ENCODE measurements at places on chromosomes 5 and 9.

DNA sequence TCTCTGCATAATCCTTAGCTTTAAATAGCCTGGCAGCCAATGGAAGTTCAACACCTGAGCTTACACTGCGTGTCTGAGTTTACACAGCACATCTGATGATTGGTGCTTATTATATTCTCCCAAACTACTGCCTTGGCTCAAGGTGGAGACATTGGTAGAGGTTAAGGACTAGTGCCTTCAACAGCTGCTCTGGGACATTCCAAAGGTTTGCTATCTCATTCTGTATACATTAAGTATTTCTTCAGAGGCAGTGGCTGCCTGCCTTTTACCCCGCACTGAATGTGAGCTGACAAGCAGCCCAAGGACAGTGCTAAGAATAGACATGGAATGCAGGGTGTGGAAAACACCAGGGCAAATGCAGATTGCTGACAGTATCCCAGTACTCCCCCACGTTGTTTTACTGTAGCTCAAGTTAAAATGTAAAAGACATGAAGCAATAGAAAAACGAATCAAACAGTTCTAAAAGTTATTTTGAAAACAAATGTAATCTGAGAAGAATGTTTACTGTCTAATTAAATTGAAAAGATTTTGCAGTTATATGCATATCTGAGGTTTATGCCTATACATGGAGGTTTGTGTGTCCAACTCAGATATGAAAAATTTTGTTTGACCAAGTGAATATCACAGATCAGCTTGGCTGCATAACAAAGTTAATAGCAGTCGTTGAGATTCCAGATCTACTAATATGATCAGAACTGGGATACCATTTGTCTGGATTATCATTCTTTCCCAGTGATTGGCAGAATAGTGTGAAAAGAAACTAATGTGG, 1.8 kb downstream of the HSPB3 start:
- peak; percentile 45 for DNase-seq

DNA sequence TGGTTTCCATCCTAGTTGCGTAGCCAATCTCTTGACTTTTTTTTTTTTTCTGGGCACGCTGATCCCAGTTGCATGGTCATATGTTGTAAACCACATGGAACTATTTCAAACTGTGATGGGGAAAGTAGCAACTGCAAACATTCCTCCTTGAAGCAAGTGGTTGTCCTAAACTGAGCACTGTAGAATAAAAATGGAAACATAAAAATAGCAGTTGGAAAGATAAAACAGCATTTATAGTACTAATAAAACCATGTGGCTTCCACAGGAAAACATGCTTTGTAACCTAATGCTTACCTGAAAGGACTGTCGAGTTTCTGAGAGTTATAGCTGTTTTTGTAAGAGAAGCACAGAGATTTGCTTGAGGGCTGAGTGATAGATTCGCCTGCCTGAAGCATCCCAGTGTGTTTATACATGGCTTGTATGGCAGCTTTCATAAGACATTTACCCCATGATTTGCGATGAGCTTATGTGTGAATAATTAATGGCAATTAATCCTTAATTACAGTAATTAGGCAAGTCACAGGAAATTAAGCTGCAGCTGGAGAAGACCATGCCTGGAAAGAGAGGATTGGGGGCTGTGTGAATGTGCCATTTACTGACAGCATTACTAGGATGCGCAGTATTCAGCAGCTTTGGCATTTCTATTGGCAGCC, 136.5 kb downstream of the PBX3 start:
- no peak for DNase-seq

DNA sequence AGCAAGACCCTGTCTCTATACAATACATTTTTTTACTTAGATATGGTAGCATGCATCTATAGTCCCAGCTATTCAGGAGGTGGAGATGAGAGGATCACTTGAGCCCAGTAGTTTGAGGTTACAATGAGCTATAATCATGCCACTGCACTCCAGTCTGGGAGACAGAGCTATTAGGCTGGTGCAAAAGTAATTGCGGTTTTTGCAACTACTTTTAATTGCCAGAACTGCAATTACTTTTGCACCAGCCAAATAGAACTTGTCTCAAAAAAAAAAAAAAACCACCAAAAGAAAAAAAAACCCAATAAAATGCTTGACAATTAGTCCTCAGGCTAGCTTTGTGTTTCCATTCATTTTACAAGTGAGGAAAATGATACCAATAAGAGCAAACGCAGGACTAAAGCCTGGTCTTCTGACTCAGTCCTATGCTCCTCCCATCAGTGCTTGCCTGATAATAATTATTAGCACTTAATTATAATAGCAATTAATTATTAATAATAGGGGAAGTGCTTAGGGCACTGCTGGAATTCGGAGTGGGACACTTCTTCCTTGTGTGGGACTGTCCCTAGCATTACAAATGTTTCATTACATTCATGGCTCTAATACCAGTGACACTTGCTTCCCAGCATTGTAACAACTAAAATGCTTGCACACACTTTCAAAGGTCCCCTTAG, 73.1 kb upstream of the TAF1L start:
- DNase-seq = no peak

- DNase-seq = no peak
These were observed 32.7 kb upstream of the ENHO start for GRCh38 chr9:34555500-34555899.

- DNase-seq = no peak
These were observed 286.6 kb downstream of the CRB2 start for GRCh38 chr9:123642291-123643278.

DNA sequence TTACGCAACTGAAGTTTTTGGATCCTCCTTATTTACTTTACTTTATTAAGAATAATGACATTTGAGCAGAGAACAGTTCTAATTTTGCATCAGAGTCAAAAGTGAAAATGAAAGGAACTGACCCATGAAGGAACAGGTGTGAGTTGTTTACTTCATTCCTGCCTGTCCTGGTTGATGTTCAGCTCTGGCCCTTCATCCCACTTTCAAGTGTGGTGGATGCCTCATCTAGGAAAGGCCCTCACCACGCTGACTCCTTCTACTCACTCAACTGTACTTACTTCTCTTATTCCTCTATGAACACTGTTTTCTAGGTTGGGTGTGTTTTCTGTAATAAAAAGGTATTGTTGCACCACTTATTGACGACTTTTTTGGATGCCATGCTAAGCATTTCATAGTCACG, 61.8 kb upstream of the PLEKHG4B start:
- DNase-seq = no peak

DNA sequence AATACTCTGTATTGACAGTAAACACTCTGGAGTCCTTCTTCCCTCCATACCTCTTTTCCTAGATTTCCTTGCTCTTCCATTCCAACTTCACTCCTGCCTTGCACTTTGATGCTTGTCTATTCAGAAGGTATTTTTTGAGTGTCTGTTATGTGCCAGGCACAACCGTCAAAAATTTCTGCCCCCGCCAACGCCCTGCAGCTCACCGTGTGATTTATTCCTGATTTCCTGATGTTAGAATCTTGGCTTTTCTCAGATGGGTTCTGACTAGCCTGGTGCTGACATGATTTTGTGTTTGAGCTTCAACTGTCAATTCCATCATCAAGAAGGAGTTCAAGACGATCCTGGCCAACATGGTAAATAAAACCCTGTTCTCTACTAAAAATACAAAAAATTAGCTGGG, 297.5 kb downstream of the AGTPBP1 start:
- no peak for DNase-seq

DNA sequence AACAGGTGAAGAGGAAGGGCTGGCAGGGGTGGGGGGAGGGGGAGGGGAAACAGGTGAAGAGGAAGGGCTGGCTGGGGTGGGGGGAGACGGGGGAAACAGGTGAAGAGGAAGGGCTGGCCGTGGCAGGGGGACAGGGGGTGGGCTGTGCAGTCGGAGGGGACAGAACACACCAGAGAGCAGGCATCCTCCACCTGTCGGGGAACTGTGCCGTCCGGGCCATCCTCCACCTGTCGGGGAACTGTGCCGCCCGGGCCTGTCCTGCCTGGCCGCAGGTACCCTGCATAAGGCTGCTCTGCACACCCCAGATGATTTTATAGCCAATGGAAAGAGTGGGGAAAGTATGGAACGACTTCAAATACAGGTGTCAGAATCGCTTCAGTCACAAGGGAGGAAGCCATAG, 32.5 kb upstream of the PPP1R26 start:
- no peak for DNase-seq

- DNase-seq = no peak
These were observed 285.7 kb downstream of the DNAH5 start for GRCh38 chr5:13658761-13659160.

GRCh38 chr5:3103262-3103811, 351.9 kb upstream of the IRX2 start:
- no peak for DNase-seq

GRCh38 chr5:57360871-57361270, 121.7 kb downstream of the ACTBL2 start:
- DNase-seq = no peak

DNA sequence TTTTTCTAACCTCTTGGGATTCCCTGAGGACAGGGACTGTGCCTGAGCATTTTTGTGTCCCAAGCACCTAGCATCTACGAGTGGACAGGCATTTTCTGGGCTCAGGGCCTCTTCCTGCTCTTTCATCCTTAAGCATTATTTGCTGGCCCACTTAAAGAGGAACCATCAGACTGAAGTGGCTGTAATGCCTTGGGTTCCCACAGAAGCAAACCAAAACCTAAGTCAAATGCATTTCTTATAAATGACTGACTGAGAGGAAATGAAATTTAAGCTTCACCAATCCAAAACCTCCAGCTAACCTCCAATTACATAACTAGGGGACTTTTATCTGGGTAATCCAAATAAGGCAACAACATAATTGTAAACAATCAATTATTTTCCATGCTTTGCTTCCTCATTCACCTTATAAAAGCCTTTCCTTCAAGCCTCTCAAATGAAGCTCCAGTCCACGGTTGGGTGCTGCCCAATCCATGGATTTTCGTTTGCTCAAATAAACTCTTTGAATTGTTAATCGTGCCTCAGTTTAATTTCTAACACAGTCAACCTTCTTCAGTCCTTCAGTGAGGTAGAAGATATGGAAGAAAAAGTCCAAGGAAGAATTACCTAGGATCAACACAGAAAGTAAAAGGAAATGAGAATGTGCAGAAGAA, 25.3 kb upstream of the SLC31A2 start:
- DNase-seq = no peak

Measured in kidney tubule cell (primary cell).